Stimulated activated CD8-positive, alpha-beta memory T cell treated with anti-CD3 and anti-CD28 coated beads, Interleukin-7, amount 100 ng/mL, for 1 hour (primary cell): ENCODE measurements at places on chromosomes 2 and 18.

GRCh38 chr2:23599006-23599405, 214.0 kb downstream of the KLHL29 start:
- no peak for DNase-seq

GRCh38 chr2:68768461-68768860, 33.9 kb downstream of the ARHGAP25 start:
- no peak for DNase-seq

- DNase-seq = no peak
Observed at GRCh38 chr2:202043475-202043874, 9.8 kb downstream of the FZD7 start.

GRCh38 chr18:61735564-61736102, 157.2 kb downstream of the RNF152 start:
- no peak for DNase-seq

DNA sequence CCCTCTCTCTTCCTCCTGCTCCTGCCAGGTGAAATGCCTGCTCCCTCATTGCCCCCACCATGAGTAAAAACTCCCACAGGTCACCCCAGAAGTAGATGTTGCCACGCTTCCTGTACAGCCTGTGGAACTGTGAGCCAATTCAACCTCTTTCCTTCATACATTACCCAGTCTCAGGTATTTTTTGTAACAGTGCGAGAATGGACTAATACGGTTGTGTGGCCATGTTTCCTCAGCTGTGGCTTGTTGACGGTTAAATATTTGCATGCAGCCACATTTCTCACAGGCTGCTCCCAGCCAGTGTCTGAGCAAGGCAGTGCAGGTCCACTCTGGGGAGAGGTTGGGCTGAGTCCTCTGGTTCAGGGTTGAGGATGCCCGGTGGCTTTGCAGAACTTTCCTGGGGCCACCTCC, 27.8 kb upstream of the COPS8 start:
- DNase-seq = no peak

- DNase-seq = no peak
Observed at GRCh38 chr2:144678736-144679135, 158.8 kb upstream of the ZEB2 start.

GRCh38 chr2:96528006-96528699, 8.4 kb upstream of the ARID5A start:
- no peak for DNase-seq

GRCh38 chr2:162025121-162025911, 48.7 kb downstream of the DPP4 start:
- no peak for DNase-seq

DNA sequence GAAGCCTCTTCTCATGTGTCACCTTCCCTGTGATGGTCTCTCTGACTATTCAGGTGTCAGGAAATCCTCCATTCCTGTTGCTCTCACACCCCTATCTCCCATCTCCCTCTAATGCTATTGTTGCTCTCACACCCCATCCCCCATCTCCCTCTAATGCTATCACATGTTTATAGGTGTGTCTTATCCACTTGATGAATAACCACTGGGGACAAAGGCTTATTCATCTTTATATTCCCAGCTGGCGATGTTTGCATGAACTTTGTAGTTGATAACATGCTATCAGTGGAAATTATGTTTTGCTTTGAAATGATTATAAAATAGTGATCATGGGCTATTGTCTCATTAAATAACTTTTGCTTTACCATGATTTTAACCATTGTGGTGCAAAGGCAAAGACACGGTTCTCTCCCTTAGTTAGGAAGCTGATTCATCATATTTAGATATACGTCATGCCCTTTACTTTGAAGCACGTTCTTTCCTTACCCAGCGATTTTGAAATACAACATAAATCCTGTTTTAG, 220.5 kb downstream of the PMAIP1 start:
- no peak for DNase-seq

DNA sequence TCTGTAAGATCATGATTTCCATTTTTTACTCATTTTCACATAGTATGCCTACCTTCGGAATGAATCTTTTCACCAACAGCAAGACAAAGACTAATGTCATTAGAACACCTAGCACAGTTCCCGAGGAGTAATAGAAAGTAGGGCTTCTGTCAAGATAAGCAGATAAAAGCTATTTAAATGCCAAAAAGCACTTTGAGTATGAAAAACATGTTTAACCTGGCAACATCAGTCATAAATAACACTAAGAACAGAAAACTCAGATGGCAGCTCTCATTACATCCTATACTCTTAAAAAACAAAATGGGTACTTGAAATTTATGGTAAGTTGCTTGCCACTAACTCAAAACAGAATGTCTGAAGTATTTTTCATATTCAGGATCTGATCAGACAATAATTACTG, 17.1 kb downstream of the NEMP2 start:
- DNase-seq = no peak

DNA sequence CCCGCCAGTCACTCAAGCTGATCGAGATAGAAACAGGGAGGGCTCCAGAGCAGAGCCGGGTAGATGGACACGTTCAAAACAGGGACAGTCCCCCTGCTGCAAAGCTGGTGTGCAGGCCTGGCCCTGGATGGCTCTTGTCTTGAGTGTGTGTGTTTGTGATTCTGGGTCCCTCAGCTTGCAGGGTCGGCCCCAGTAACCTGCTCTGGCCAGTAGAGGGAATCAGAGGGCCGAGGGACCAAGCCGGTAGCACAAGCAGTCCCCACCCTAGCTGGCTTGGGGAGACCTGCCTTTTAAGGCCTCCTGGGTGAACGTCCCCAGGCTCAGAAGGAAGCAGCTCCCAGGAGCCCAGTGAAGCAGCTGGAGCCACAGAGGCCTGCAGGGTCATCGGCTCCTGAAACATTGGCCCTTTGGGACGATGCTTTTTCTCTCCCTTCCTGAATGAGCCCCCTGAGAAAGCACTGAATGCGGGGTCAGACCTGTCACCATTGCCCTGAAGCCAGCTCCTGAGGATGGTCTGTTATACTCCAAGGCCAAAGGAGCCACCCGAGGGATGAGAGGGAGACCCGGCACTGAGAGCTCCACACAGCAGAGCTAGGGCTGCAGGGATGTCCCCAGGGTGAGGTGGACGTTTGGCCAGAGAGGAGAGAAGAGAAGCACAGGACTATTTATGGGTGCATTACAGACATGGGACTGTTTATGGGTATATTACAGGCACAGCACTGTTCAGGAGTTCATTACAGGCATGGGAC, 15.4 kb upstream of the MLPH start:
- DNase-seq = no peak

DNA sequence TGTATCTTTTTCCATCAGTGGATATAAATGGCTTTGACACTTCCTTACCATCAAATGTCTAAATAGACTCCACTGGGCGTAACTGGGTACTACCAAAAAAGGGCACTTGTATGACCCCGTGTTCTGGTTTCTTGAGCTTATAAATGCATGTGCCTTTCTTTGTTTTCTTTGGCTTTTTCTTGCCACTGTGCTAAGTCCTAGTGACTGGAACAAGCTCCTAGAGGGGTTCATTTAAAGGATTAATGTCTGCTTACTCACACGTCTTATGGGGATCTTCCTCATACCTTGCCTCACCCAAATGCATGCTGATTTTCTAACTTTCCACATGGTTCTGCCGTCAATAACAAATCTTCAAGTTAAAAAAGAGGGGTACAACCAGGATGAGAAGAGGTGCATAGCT, 19.8 kb upstream of the ZNF532 start:
- no peak for DNase-seq

GRCh38 chr18:32093102-32093511, 1.4 kb downstream of the RNF138 start:
- DNase-seq = no peak

- no peak for DNase-seq
Observed at GRCh38 chr2:117989854-117990438, 23.9 kb downstream of the CCDC93 start.

- DNase-seq = no peak
Observed at GRCh38 chr2:10659898-10660568, 29.7 kb downstream of the NOL10 start.

DNA sequence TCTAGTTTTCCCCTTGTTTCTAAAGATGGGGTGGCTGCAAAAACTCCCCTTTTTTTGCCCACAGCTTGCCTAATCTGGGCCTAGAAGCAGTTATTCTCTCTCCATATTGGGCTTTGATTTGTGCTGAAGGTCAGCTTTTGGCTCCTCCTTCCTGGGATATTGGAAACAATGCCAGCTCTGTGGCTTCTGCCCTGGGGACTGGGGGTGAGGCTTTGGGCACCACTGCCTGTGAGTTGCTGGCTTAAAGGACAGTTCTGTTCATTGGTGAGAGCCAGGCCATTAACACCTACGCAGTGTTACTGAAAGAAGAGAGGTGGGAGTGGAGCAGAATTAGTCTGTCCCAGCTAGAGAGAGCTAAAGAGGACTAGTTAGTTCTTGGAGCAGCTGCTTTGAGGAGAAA, 4.3 kb downstream of the UBXN2A start:
- no peak for DNase-seq

- DNase-seq = no peak
Observed at GRCh38 chr2:235534678-235535422, 41.0 kb downstream of the AGAP1 start.

DNA sequence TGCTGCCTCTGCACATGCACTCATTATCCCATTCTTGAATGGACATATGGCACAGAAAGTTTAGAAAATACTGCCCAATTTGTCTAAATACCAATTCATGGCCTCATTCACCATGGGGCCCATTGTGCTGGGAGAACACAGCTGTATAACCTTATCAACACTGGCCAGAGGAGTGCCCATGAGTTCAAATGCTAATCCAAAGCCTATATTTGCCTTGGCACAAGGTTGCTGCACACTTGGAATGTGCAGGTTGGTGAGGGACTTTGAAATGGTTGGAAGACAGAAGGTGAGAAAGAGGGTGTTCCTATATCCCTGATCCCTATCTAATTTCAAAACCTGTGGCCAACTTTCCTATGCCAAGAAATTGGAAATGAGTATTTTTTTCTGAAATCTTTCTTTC, 693.9 kb upstream of the ID2 start:
- no peak for DNase-seq

DNA sequence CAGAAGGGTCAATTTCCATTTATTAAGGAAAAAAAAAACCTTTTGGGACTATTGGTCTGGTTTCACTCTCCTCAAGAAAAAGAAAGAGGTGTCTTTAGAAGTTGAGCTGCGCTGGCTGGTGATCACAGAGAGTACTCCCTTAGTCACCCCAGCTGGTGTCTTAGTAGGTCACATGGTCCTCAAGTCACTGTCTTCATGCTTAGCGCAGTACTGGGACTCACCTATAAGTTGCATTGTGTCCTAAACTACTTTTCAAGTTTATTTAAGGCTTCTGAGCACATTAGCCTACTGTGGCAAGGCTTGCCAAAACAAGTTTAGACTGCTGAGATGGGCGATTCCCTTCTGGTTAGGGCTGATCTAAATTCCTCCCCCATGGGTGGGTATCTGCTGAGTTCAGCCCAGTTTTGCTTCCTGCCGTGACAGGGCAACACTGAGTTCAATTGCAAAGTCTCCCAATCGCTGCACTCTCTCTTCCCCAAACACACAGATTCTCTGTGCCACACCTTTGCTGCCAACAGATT, 824.9 kb upstream of the CRIM1 start:
- no peak for DNase-seq
